ENCODE measurements at places on chromosomes 6 and 20.

- DNase-seq: no peak
Measured at GRCh38 chr20:56715309-56715708, 86.2 kb downstream of the TFAP2C start.

GRCh38 chr20:54140927-54141566 is 32.7 kb downstream of the CYP24A1 start:
- no peak for DNase-seq

DNA sequence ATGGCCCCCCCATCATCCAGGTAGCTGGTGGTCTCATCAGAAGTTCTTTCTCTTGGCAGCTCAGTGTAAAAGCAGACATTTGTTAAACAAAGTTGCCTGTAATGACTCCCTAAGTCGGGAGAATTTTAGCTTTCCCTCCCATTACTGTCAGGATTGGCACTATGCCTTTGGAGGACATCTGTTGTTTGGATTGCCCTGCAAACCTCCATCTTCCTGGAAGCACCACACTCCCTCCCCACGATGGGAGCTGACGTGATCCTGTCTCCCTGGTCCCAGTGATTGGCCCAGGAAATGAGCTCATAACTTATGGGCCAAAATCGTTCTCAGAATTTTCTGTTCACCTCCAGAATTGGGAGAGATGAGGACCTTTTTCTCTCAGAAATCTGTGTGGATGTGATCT is 42.6 kb upstream of the CNR1 start:
- DNase-seq: no peak

DNA sequence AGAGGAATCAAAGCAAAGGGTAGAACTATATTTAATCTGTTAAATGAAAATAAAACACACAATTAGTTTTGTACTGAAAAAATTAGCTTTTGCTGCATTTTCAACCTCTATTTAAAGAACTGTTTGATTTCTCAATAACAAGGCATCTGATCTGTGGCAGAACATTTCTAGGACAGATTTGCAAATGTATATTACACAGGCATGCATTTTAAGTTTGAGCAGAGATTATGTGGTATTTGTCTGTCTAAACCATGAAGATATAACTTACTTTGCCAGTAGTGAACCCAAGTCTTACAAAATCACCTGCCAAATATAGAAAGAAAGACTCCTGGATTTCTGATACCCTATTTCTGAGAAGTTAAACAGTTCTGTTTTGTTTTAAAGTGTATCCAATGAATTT is 71.9 kb downstream of the TFAP2B start:
- DNase-seq: no peak

GRCh38 chr6:154555073-154555677 is 44.7 kb upstream of the CNKSR3 start:
- no peak for DNase-seq
